ENCODE measurements at places on chromosomes 5 and 9. TPM values are rescaled to one million over a fixed set of nuclear protein-coding genes. Genes with fewer than 3 reads are reported as not detected.

The SV2C gene
- total RNA-seq = not detected

GRCh38 chr5:1168796-1169195 is 32.6 kb upstream of the SLC6A19 start:
- DNase-seq = peak; percentile 23
- no peak overlapping the region for H3K4me3 ChIP-seq
- no peak overlapping the region for H3K27ac ChIP-seq
- no peaks in the 10 kb centered on the region for H3K36me3 ChIP-seq

GRCh38 chr5:127210042-127210441 is 80.6 kb upstream of the MEGF10 start:
- no peaks in the 10 kb centered on the region for H3K27me3 ChIP-seq
- H3K4me3 ChIP-seq = no peak overlapping the region
- no peak for DNase-seq
- no peaks in the 10 kb centered on the region for H3K4me1 ChIP-seq

GRCh38 chr5:60453186-60453976 is 246.6 kb downstream of the DEPDC1B start:
- H3K27me3 ChIP-seq = no peaks in the 10 kb centered on the region
- no peak for DNase-seq
- H3K36me3 ChIP-seq = no peaks in the 10 kb centered on the region
- no peak overlapping the region for H3K27ac ChIP-seq
- no peak overlapping the region for H3K4me3 ChIP-seq
- no peaks in the 10 kb centered on the region for H3K4me1 ChIP-seq

- H3K4me1 ChIP-seq = no peaks in the 10 kb centered on the region
- H3K36me3 ChIP-seq = peaks cover 17% of the 10 kb centered on the region
- peak; percentile 41 for DNase-seq
- no peak overlapping the region for H3K27ac ChIP-seq
- no peaks in the 10 kb centered on the region for H3K27me3 ChIP-seq
These were observed 7.6 kb downstream of the HDHD3 start for GRCh38 chr9:113368982-113369854.

DNA sequence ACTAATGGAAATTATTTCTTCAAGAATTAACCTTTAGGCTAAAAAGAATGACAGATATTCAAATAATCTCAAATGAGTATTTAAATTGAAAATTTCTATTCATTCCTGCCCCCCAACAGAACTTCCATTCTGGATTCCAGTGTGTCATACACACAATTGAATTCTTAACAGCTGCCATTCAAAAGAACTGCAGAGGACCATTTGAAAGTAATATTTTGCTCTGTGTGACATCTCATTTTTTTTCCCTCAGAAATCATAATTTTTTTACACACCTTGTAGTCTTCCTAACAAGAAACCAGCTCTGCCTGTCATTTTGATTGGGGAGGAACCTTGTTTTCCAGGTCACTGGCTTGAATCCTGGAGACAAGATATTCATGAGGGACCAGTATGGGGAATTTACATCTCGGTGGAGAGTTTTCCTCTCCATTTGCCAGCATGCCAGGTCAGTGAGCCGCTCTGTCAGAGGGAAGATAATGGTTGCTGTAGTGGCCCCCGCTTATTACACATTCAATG is 358.7 kb upstream of the ITGA1 start:
- H3K27me3 ChIP-seq = no peaks in the 10 kb centered on the region
- no peak overlapping the region for H3K27ac ChIP-seq
- H3K36me3 ChIP-seq = no peaks in the 10 kb centered on the region
- no peaks in the 10 kb centered on the region for H3K4me1 ChIP-seq
- no peak overlapping the region for H3K4me3 ChIP-seq
- DNase-seq = no peak

The PLEKHG4B gene
- total RNA-seq = 0.34 TPM

The PDE8B gene
- 2.4 TPM for total RNA-seq

The HSD17B3 gene
- 2.6 TPM for total RNA-seq

- no peaks in the 10 kb centered on the region for H3K27me3 ChIP-seq
- H3K4me3 ChIP-seq = no peak overlapping the region
- H3K4me1 ChIP-seq = no peaks in the 10 kb centered on the region
These were observed 386.1 kb upstream of the MPDZ start for GRCh38 chr9:13665418-13666066.

The LCN1 gene
- not detected for total RNA-seq

DNA sequence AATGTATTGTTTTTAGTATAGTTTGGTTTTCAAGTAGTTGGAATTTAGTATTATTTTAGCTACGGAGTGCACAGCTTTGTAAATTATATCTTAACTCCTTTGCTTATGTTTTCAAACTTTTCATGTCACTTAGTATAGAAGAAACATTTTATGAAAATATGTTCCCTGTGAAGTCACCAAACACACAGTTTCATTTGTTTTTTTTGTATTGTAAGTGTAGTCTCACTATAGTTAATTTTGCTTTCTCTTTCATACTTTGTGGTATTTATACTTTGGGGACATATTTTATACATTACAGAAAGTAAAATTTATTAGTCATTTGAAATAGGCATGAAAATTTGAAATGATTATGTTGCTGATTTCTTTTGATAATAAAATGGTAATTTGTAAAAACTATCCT is 5.0 kb downstream of the CHSY3 start:
- no peak for DNase-seq
- no peaks in the 10 kb centered on the region for H3K36me3 ChIP-seq
- no peaks in the 10 kb centered on the region for H3K27me3 ChIP-seq
- no peak overlapping the region for H3K4me3 ChIP-seq

- no peak for DNase-seq
- H3K27me3 ChIP-seq = no peaks in the 10 kb centered on the region
- H3K36me3 ChIP-seq = no peaks in the 10 kb centered on the region
- H3K4me1 ChIP-seq = no peaks in the 10 kb centered on the region
- no peak overlapping the region for H3K27ac ChIP-seq
These were observed 8.5 kb upstream of the ACSL6 start for GRCh38 chr5:132019857-132020555.

The ARPC5L gene
- 27.4 TPM for total RNA-seq

- no peaks in the 10 kb centered on the region for H3K27me3 ChIP-seq
- H3K36me3 ChIP-seq = no peaks in the 10 kb centered on the region
- DNase-seq = no peak
- H3K4me3 ChIP-seq = no peak overlapping the region
These were observed 7.4 kb upstream of the GRAMD2B start for GRCh38 chr5:126415789-126416188.

The MAP1B gene
- total RNA-seq = 151 TPM

GRCh38 chr5:142311725-142312124 is 13.1 kb downstream of the SPRY4 start:
- peaks cover 19% of the 10 kb centered on the region for H3K36me3 ChIP-seq
- no peak for DNase-seq
- H3K27ac ChIP-seq = no peak overlapping the region
- H3K27me3 ChIP-seq = no peaks in the 10 kb centered on the region

The CCDC192 gene
- total RNA-seq = not detected

The PCDHB9 gene
- total RNA-seq = 1.6 TPM

GRCh38 chr5:141914199-141914743 is 9.4 kb upstream of the DELE1 start:
- DNase-seq = peak; percentile 76
- no peaks in the 10 kb centered on the region for H3K36me3 ChIP-seq
- H3K27me3 ChIP-seq = no peaks in the 10 kb centered on the region
- peak overlapping the region; percentile 49 for H3K4me3 ChIP-seq
- peaks cover 8% of the 10 kb centered on the region for H3K4me1 ChIP-seq

DNA sequence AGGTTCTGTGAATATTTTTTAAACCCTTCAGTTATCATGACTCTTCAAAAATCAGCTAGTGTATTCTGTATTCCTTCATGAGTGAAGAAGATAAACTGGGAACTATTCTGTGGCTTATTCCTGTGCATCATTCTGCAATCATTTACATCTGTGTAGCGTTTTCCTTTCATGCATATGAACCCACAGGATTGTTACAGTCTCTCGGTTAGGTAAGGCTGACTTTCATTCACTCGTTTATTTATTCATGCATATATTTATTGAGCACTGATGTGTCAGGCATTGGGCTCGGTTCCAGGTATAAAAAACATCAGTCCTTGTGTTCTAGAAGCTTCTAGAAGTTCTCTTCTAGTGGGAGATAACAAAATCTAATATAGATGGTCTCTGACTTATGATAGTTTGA is 318.4 kb downstream of the MAN2A1 start:
- DNase-seq = no peak
- no peak overlapping the region for H3K4me3 ChIP-seq
- H3K27me3 ChIP-seq = no peaks in the 10 kb centered on the region
- no peak overlapping the region for H3K27ac ChIP-seq

DNA sequence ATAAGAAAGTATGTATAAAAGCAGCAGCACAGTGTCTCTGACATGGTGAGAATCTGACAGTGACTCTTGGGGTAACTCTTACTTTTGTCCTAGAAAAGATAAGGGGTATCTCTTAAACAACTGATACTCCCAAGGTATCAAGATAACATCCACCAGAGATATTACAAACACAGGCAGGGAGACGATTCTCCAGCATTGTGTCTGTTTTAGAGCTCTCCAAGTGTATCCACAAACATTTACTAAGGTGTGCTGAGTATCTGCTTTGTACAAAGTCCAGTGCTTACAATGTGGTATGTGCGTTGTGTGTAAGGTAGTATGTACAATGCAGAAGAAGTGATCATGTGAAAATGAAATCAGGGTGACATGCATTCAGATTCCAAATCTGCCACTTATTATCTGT is 4.4 kb upstream of the TMEM245 start:
- no peaks in the 10 kb centered on the region for H3K36me3 ChIP-seq
- no peak overlapping the region for H3K4me3 ChIP-seq
- H3K27me3 ChIP-seq = no peaks in the 10 kb centered on the region
- H3K4me1 ChIP-seq = peaks cover 3% of the 10 kb centered on the region

- no peak overlapping the region for H3K4me3 ChIP-seq
- H3K36me3 ChIP-seq = no peaks in the 10 kb centered on the region
- DNase-seq = no peak
- H3K27me3 ChIP-seq = no peaks in the 10 kb centered on the region
- no peaks in the 10 kb centered on the region for H3K4me1 ChIP-seq
- H3K27ac ChIP-seq = no peak overlapping the region
These were observed 293.4 kb upstream of the PUM3 start for GRCh38 chr9:3137347-3137695.

DNA sequence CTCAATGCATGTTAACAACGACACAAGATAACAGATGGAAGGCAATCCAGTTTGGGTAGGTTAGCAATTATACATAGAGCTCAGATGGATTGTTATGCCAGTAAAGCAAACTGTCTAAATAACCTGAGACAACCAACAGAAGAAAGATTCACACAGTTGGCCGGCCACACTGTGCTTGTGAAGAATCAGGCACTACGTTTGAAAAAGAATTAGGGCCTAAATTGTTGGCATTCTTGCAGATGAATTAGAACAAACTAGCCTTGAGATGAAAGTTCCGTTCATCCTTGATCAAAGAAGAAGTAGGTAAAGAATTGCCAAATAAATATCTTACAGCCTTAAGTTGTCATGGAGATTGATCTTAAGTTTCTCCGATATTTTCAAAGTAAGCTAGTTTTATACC is 210.6 kb downstream of the CDH18 start:
- no peak overlapping the region for H3K27ac ChIP-seq
- H3K4me3 ChIP-seq = no peak overlapping the region
- H3K27me3 ChIP-seq = no peaks in the 10 kb centered on the region
- no peaks in the 10 kb centered on the region for H3K36me3 ChIP-seq
- no peak for DNase-seq
- H3K4me1 ChIP-seq = no peaks in the 10 kb centered on the region

DNA sequence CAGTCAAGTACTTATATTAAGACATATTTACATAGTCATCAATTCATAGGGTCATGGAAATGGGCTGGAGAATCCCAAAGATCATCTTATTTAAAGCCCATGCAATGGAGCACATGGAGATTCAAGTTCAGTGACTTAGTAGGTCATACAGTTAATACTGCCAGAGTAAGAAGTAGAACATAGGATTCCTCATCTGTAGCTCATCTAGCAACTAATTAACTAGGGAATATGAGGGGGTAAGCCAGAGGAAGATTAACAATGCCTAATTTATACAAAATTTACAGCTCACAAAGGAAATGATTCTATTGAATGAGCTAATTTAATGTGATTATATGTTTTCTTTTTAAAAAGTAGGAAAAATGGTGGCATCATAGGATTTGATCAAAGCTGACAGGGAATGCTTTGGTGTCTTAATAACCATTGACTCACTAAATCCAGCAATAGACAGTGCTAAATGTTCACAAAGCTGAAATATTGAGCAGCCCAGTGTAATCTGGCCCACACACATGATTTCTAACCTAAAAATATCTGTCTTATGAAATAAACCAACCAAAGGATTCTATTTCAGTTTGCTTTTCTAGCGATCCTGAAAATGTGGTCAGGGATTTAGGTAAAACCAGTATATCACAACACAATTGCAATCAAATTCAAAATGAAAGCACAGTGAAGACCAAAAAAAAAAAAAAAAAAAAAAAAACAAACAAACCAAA is 53.3 kb downstream of the PRDM6 start:
- H3K4me3 ChIP-seq = no peak overlapping the region
- no peaks in the 10 kb centered on the region for H3K36me3 ChIP-seq
- DNase-seq = no peak
- no peaks in the 10 kb centered on the region for H3K27me3 ChIP-seq
- no peak overlapping the region for H3K27ac ChIP-seq

GRCh38 chr5:34563931-34564709 is 92.0 kb upstream of the RAI14 start:
- no peak overlapping the region for H3K4me3 ChIP-seq
- H3K36me3 ChIP-seq = no peaks in the 10 kb centered on the region
- H3K27ac ChIP-seq = no peak overlapping the region
- peak; percentile 20 for DNase-seq
- no peaks in the 10 kb centered on the region for H3K27me3 ChIP-seq

The SLC1A3 gene
- 64.7 TPM for total RNA-seq

DNA sequence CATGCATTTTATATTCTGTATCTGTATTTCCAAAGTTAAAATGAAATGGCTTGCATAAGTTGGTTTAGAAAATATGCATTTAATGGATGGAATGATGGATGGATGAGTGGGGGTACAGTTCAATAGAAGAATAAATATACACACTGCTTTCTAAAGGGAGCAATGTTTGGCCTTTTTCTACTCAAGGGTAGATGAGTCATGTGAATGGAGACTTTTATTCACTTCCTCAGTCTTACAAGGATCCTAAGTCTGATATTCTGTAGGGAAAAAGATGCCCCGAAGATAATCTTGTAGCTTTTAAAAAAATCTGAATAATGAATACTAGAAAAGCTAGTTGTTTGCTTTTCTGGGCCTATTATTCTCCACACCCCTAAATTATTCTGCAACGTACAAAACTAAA is 2112.1 kb downstream of the MAT2B start:
- no peaks in the 10 kb centered on the region for H3K27me3 ChIP-seq
- DNase-seq = no peak
- no peaks in the 10 kb centered on the region for H3K4me1 ChIP-seq
- H3K4me3 ChIP-seq = no peak overlapping the region
- no peaks in the 10 kb centered on the region for H3K36me3 ChIP-seq

GRCh38 chr5:155088811-155089210 is 75.3 kb downstream of the KIF4B start:
- DNase-seq = no peak
- H3K4me3 ChIP-seq = no peak overlapping the region
- no peak overlapping the region for H3K27ac ChIP-seq
- H3K27me3 ChIP-seq = no peaks in the 10 kb centered on the region
- H3K4me1 ChIP-seq = no peaks in the 10 kb centered on the region

- no peak overlapping the region for H3K27ac ChIP-seq
- peaks cover 31% of the 10 kb centered on the region for H3K4me1 ChIP-seq
These were observed 12.4 kb upstream of the IL17B start for GRCh38 chr5:149391524-149391923.

All from heart left ventricle (tissue), 16 donors.